NT2/D1 (cell line): ENCODE measurements at places on chromosomes 1 and 21.

GRCh38 chr1:63214553-63214952 is 107.8 kb upstream of the FOXD3 start:
- no peak for DNase-seq

DNA sequence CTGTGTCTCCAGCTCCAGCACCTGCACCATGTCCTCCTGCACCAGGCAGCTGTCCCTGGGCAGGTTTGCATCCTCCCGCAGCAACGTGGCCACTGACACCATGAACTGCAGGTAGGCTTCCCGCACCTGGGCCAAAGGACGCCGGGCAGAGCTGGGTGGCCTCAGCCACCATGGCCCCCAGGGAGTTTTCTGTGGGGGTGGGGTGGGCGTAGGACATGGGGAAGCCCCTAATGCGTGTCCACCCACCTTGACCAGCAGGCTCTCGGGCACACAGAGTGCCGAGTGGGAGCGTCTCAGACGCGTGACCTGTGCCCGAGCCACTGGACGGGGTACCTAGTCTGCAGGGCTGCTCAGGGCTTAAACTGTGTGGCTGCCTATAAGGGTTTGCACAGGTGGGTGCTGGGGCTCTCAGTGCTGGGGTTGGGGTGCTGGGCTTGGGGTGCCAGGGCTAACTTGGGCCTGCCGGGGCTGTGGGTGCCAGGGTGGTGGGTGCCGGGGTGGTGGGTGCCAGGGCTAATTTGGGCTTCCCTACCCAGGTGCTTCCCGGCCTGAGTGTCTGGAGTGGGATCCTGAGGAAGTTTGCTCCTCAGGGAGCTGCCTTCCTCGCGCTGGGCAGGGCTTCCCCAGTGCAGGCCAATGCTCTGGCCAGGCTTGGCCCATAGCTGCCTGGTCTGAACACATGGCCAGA is 17.7 kb downstream of the PRXL2B start:
- no peak for DNase-seq

GRCh38 chr1:219566951-219567947 is 45.7 kb downstream of the ZC3H11B start:
- no peak for DNase-seq

DNA sequence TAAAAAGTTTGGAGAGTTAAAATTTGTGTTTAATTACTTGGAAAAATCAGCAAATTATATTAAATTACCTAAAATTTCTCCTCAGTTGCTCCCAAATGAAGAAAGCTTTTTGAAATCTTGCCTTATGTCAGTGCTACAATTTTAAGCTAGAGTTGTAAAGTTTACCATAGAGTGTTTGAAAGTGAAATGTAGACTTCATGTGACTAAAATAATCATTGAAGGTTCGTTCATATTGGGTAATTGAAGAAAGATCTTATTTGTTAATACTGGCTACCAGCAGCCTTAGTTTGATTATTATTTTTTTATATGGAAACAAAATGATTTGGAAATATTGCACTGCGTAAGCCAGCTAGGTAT is 4.4 kb downstream of the DYRK1A start:
- no peak for DNase-seq

DNA sequence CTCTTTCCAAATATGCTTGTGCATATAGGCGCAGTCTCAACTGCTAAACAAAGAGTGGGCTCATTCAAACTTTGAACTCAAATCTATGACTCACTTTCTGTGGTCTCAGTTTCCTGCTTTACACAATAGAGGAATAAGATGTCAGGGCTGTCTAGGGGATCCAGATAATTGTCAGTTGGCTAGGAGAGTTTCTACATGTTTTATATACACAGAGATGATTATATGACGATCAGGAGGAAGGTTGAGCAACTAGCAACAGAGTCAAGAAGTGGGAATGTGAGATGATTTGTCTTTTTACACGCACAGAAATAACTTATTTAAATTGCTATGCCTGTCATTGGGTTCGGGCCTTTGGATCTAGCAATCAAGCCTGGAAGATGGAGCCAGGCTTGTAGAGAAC is 299.4 kb upstream of the LYPLAL1 start:
- no peak for DNase-seq

GRCh38 chr1:153238527-153238926 is 21.0 kb upstream of the LORICRIN start:
- no peak for DNase-seq

- DNase-seq, result no peak
Observed at GRCh38 chr1:2300851-2301606, 72.9 kb downstream of the SKI start.

DNA sequence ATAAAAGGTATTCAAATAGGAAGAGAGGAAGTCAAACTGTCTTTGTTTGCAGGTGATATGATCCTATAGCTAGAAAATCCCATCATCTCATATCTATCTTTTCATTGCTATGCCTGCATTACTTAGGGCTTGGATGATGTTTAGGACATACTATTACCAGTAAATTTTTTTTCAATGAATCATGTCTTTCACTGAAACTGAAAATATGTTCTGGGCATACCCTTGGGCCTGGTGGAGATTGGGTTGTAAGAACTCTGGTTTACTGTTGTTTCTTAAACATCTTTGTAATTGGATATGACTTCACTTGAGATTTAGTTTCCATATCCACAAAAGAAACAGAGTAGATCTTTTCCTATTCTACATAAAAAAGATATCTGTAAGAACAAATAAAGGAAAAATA is 502.2 kb upstream of the PRMT6 start:
- DNase-seq, result no peak

DNA sequence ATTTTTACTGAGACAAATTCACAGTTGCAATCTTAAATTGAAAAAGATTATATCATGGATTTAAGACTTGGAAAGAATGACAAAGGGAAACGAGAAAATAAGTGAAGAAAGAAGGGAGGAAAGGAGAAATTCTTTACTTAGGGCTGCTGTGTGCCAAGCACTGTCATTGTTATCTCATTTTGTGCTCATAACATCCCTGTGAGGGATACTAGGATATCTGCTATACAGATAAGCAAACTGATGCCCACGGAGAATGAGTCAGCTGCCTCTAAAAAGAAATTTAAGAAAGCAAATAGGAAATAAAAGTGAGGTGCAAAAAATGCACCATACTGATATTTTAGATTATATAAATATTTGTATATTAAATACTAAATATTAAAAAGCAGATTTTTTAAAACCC is 183.6 kb upstream of the NR5A2 start:
- DNase-seq, result no peak

- DNase-seq, result no peak
Observed at GRCh38 chr1:11441211-11441952, 37.6 kb upstream of the DISP3 start.

- no peak for DNase-seq
Observed at GRCh38 chr1:910311-910880, 13.3 kb upstream of the SAMD11 start.

GRCh38 chr1:200887772-200888348 is 6.8 kb upstream of the INAVA start:
- DNase-seq, result no peak

GRCh38 chr21:35559128-35559828 is 501.0 kb downstream of the SETD4 start:
- no peak for DNase-seq

GRCh38 chr1:230878591-230878990 is 10.3 kb upstream of the C1orf198 start:
- DNase-seq, result no peak

DNA sequence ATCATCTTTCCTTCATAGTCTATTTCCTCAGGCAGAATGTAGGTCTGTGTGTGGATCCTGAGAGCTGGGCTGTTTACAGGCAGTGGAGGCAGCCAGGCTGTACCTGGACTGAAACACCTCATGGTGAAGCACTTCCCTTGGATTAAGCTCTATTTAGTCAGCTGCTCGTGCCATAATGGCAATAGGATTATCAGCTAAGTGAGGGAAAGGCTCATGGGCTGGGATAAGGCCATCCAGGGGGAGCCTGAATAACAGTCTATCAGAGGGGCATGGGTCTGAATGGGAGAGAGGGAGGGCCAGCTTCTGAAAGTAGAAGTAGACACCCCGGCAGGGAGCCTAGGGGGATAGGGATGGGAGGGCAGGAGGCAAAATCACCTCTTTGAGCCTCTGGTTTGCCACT is 8.3 kb downstream of the RNASEL start:
- no peak for DNase-seq

DNA sequence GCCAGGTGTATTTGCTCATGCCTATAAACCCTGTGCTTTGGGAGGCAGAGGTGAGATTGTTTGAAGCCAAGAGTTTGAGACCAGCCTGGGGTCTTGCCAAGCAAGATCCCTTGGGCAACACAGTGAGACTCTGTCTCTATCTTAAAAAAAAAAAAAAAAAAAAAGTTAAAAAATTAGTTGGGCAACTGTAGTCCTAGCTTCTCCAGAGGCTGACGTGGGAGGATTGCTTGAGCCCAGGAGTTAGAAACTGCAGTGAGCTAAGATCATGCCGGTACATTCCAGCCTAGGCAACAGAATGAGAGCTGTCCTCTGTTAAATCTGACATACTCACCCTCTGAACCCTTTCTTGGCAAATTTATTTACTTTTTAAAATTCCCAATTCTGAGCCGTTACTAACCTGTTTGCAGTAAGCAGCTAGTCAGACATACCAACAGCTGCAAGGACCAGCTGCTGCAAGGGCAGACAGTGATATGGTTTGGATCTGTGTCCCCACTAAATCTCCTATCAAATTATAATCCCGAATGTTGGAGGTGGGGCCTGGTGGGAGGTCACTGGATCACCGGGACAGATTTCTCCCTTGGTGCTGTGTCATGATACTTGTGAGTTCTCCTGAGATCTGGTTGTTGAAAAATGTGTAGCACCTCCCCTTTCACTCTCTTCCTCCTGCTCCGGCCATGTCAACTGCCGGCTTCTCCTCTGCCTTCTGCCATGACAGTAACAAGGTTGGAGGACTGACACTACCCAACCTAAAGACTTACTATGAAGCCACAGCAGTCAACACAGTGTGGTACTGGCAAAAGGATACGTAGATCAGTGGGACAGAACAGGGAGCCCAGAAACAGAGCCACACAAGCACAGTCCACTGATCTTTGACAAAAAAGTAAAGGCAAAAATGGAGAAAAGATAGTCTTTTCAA is 10.6 kb downstream of the PARP1 start:
- no peak for DNase-seq

DNA sequence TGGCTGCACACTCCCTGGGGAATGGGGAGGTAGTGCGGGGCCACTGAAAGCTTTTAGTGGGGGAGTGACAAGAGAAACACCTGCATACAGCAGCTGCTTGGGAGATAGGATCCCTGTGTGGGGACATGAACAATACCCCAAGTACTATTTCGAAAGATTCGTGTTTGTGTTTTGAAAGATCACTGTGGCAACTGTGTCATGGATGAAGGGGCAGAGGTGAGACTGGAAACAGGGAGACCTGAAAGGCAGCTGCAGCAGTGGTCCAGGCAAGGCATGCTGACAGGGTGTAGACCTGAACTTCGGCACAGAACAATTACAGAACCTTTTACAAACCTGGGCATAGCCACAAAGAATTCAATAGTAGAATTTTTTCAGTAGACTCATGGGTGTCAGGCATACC is 32.9 kb downstream of the TENT5C start:
- no peak for DNase-seq

DNA sequence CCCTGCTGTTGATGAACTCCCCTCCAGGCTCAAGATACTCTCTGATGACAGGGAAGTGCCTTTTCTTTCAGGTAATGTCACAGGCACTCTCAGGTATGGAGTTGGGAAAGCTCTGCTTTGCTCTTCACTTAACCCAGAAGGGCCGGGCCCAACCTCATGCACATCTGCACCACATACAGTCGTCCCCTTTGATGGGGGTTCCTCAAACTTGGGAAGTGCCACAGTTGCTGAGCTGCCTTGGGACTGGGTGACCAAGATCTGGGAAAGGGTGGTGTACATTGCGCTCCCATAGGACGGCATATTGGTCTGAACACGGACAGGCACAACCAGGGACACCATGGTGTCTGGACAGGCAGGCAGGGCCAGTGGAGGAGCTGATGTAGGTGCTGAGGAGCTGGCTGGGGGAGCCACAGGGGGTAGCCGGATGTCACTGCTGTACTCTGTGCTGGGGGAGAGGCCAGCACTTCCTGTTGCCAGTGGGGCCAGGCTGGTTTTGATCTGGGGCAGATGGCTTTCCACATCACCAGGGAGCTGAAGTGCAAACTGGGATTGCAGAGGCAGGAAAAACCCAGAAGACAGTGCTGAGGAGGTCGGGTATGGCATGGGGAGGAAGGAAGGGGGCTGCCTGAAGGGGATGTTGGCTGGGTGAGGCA is 96.2 kb upstream of the EDN2 start:
- no peak for DNase-seq

DNA sequence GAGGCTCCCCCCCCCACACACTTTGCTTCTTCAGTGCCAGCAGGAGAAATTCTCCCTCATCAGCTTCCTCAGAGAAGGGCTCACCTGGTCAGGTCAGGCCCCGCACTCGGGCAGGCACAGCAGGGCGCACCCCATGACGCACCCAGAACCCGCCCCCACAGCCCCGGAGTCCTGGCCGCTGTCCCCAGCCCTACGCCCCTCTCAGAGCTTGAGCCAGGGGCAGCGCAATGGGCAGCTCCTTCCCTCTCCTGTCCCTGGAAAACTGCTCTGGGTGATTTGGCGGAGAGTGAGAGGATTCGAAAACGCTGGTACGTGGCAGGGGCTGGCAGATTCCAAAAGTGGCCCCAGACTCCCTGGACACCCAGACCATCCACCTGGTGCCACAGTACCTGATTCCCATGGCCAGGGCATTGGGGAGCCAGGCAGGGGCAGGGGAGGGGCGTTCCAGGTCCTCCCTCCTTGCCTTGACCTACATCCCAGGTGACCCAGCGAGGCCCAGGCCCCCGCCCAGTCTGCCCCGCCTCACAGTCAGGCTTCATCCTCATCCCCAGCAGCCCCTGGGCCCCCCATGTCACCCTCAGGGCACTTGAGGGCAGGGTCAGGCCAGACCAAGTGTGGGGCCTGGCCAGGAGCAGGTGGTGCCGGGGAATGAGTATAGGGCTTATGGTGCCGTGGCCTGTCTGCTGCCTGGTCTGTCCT is 23.7 kb downstream of the RRP1 start:
- DNase-seq, result no peak

- no peak for DNase-seq
Observed at GRCh38 chr1:30842697-30843354, 65.7 kb downstream of the SDC3 start.

DNA sequence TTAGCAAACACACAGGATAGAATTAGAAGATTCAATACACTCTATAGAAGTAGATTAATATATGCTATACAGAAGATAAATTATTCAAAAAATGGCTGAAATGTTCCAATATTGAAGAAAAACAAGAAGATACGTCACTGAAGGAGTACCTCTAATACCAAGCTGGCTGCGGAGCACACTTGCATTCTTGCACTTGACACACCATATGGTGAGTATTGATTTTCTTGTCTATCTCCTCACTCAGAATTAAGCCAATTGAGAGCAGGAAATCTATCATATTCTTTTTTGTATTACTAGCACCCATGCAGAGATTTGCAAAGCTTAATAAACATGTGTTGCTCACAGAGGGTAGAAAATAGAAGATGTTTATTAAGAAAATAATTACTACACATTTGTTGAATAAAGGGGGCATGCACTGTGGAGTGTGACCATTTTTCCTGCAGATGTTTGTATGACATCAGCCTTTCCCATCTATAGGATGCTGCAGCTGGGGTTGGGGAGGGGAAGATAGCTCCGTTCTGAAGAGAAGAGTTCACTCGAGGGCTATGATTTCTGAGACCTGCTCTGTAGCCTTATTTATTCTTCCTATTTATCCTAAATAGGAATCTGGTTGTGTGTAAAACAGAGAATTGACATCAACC is 318.1 kb downstream of the HHIPL2 start:
- DNase-seq, result no peak
